Lung microvascular endothelial cell (primary cell): ENCODE measurements at places on chromosomes 13 and 19. TPM values are rescaled to one million over a fixed set of nuclear protein-coding genes. Genes with fewer than 3 reads are reported as not detected.

GRCh38 chr19:33256261-33256660 lies 30.6 kb upstream of the SLC7A10 start:
- no peak for DNase-seq

- DNase-seq = no peak
Measured at GRCh38 chr19:47056411-47056810, 8.0 kb upstream of the TMEM160 start.

Gene DPF1
- total RNA-seq = under 0.01 and 0.22 TPM in 2 replicates

- DNase-seq = no peak
Measured at GRCh38 chr19:35206379-35206778, 22.2 kb downstream of the FAM187B start.

Gene FREM2
- under 0.01 TPM in 1 of 2 replicates, not detected in the other for total RNA-seq

Gene POU2F2
- total RNA-seq = 0.20 and 0.22 TPM in 2 replicates

Gene ZSCAN22
- 1.3 and 2.0 TPM in 2 replicates for total RNA-seq

DNA sequence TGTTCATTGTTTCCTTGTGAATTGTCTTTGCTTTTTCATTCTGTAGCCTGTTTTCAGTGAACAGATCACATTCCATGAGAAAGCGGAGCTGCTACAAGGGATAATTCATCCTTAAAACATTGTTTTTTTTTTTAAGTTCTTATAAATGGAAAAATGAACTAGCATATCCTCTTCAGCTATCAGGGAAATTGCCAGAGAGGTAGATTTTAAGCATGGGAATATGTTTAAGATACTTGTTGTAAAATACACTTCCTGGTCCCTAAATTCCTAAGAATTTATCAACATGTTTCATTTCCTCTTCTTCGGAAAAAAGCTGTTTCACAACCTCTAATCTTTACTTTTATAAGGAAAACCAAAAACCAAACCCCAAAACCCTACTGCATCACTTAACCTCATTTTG lies 238.0 kb downstream of the POSTN start:
- DNase-seq = peak; percentile 40

DNA sequence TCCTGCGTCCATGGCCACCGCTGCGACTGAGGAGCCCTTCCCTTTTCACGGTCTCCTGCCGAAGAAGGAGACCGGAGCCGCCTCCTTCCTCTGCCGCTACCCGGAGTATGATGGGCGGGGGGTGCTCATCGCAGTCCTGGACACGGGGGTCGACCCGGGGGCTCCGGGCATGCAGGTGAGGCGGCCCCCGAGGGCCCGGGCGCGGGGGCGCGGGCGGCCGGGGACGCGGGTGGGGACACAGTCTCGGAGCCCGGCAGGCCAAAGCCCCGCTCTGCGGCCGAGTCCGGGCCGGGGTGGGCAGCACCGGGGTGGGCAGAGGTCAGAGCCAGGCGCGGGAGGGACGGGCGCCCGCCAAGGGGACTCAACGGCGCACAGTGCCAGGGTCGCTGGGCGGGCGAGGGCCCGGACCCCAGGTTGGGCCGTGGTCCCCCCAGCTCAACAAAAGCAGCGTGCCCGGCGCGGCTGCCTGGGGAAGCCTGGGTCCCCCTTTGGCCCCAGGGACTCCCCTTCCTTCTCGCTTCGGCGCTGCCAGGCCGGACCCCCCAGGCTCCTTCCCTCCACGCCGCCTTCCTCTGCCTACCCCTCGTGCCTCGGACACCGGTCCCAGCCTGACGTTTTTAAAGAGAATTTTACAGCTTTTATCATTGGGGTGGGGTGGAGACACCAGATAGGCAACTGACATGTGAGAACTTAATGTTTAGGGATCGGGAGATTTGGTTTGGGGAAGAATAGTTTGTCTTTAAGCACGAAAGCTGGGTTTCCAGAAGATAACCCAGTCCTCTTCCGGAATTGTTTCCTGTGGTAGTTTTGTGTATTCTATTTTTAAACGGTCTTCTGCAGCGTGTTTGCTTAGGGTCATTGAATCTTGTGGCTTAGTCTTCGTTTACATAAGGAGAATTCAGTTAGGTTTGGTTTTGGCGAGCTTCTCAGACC lies 509 bp downstream of the TPP2 start:
- DNase-seq = peak; percentile 32

- DNase-seq = no peak
Measured at GRCh38 chr13:110448677-110449076, 112.8 kb downstream of the RAB20 start.

- no peak for DNase-seq
Measured at GRCh38 chr13:110790371-110790770, 76.9 kb downstream of the ING1 start.

DNA sequence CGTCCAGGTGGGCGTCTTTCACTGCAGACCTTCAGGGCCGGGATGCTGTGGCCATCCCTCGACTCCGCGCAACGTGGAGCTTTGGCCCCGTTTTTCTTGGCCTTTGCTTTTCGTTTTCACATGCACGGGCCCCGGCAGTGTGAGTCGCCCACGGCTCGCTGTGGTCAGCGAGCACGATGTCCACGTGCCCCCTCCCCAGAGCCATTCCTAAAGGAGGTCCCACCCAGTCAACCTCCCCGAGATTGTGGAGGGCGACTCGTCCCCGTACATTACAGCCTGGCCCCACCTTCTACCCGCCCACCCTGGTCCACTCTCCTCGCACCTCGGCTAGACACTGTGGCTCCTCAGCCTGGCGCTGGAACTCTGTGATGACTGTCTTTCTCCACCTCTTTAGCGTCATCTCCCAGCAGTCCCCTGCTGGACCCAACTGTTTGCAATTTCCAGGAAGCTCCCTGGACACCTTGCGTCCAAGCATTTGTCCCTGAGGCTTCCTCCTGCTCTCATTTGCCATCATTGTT lies 405 bp downstream of the ZNF446 start:
- no peak for DNase-seq

DNA sequence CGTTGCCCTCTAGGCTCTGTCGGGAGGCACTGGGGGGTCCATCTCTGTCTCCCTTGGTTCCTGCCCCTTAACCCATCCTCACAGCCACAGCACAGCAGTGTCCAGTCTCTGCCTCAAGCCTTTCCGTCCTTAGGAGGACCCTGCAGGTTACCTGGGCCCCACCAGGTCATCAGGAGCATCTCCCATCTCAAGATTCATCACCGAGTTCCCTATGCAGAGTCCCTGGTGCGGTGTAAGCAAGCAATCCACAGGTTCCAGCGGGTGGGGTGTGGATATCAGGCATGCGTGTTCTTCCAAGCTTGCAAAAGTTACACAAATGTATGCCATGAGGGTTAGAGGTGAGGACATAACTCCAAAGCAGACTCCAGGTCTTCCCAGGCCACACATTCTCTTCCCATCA lies 20.9 kb upstream of the GAS6 start:
- no peak for DNase-seq

- no peak for DNase-seq
Measured at GRCh38 chr13:21980049-21980448, 309.2 kb downstream of the FGF9 start.
